Activated CD8-positive, alpha-beta T cell treated with anti-CD3 and anti-CD28 coated beads, Interleukin-2, amount 10 ng/mL, durations not matched to agents 7 days and 5 days (primary cell): ENCODE measurements at places on chromosomes 4 and X. TPM values are rescaled to one million over a fixed set of nuclear protein-coding genes. Genes with fewer than 3 reads are reported as not detected.

DNA sequence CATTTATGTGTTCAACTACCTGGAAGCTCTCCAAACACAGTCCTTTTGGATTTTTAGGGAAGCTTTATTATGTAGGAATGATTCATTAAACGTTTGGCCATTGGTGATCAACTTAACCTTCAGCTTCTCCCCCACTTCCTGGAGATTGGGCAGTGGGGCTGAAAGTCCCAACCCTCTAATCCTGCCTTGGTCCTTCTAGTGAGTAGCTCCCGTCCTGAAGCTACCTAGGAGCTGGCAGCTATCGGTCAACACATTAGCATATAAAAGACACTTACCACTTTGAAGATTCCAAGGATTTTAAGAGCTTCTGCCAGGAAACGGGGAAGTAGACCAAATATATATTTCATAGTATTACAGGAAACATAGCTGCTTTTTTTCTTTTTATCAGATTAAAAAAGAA is 69.7 kb downstream of the MCUB start:
- no peak for DNase-seq

GRCh38 chrX:132614297-132614696 is 125.5 kb upstream of the MBNL3 start:
- no peak for DNase-seq

- no peak for DNase-seq
These were observed 633.3 kb downstream of the ANKRD50 start for GRCh38 chr4:124079174-124079780.

DNA sequence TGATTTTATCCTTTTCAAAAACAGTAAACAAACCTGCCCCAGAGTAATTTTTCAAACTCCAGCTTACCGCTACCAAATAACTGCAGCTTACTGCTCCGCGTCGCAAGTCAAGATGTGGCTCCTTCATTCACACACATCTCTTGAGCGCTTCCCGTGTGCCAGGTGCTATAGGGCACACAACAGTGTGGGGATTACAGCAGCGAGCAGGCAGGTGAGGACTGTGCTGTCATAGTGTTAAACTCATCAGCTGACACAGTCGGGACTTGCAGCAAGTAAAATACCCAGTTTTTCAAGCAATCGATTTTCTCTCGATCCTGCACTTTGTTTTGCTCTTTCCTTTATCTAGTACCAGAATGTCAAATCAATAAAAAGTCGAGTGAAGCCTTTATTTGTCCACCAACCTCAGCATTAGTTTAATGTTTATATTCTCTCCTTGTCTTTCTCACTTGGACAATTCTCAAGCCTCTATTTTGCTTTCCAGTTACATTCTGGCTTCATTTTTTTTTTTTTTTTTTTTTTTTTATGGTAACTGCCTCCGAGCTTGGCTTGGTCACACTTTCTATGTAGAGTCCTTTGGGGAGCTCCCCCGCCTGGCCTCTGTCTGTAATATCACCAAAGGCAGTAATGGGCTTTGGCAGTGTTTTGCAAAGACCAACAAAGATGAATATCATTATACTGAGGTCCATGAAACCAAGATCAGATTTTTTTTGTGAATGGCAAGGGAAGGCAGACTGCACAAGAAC is 8.3 kb upstream of the ASB5 start:
- no peak for DNase-seq

DNA sequence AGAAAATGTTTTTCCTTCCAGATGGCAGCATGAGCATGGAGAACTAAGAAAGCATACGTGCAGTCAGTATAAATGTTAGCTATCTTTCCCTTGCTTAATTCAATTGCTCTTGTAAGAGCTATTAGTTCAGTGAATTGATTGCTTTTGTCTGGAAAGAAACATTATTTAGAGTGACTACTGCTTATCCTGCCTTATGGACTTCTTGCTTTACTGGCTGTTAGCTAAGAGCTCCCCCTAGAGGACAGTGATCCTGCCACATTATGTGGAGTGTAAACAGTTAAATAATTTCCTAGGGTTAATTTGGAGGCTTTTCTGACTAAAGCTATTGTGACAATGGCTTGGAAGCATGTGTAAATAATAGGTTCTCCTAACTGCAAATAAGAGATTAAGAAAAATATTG is 1402.4 kb downstream of the FAM133A start:
- no peak for DNase-seq

DNA sequence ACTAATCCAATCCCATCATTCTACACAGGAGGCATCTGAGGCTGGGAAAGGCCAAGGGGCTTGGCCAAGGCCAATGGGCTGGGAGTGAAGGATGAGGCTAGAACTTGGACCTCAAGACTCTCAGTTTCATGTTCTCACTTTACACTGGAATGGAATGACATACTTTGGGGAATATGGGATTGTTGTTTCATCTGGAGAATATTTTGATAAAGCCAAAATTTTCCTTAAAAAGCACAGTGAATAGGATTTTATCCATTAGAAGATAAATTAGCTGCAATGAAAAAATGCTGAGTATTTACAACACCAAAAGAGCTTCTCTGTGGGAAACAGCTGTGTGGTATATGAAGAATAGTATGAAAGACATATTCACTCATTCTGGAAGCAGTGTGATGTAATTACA is 29.3 kb downstream of the SMIM20 start:
- DNase-seq = no peak

- no peak for DNase-seq
These were observed 563.1 kb upstream of the FRG1 start for GRCh38 chr4:189377569-189377968.

DNA sequence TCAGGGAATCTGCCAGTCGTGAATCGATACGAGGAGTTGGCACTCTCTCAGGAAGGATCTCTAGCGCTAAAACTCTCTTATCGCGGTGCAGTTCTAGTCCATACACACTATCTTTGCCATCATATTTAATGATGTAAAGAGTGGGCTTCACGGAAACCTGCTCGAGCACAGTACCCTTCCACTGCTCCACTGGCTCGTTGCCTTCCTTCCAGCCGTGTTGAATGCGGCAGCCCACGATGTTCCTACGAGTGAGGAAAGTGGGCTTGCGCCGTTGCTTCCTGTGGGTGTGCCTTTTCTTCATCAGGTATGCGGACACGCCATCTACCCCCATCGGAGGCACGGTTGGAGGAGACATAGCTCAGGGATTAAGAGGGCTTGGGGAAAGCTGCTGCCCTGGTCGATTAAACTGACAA is 661 bp downstream of the SPIN4 start:
- peak; percentile 45 for DNase-seq

- DNase-seq = no peak
These were observed 116.6 kb downstream of the ATXN3L start for GRCh38 chrX:13203271-13203670.

GRCh38 chrX:16839219-16839851 is 30.8 kb downstream of the RBBP7 start:
- DNase-seq = no peak

GRCh38 chrX:132015875-132016274 is 7.2 kb upstream of the STK26 start:
- DNase-seq = no peak

DNA sequence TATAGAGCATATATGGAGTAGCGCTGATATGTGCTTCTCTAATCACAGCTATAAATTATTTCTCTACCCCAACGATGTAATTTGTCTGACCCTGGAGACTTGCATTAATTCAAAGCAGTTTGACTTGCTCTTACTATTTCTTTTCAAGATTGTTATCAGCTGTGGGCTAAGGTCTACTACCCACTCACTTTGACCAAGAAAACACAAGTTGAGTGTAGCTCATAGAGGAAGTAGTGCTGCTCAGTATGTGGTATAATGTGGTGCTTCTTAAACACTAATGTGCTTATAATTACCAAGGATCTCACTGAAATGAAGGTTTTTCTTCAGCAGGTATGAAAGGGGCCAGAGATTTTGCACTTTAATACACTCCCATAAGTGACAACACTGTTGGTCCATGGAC is 70.1 kb downstream of the INPP4B start:
- DNase-seq = no peak

DNA sequence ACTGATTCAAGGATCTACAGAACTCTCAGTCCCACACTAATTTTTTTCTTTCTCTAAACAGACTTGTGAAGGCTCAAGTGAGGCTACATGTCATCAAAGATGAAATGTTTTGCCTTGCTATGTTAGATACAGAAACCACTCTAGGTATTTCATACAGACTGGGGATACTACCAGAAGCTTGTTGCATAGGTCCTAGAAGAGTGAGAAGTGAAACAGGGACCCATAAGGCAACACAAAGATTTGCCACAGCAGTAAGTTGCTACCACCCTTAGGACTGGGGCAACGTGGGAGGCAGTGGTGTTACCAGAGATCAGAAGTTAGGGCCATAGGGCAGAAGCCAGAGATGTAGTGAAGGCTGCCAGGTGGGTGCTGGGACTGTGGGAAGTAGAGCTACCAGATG is 50.7 kb upstream of the MID1IP1 start:
- no peak for DNase-seq

DNA sequence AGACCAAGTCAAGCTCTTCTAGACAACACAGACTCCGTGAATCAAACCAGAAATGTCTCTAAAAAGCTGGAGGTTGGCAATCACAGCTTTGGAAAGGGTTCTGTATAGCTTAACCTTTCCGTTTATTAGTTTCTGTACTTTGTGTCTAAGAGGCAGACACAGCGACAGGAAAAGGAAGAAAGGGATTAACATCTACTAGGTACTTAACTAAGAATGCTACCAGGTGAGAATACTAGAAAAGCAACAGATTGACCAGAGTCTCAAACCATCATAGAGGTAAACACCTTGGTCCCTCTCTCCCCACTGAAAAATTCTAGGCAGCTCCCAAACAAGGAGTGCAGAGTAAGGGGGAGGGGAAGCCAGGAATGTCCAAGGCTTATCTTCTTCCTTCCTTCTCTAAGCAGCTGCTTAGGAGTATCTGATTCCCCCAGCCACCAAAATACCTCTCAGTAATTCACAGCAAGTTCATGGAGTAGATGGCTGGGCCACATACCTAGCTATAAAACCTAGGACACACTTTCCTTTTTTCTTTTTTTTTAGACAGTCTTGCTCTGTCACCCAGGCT is 80.8 kb downstream of the APBB2 start:
- DNase-seq = no peak

GRCh38 chr4:25939330-25939729 is 25.3 kb downstream of the SMIM20 start:
- DNase-seq = no peak

GRCh38 chrX:46737462-46737861 is 21.5 kb downstream of the SLC9A7 start:
- DNase-seq = no peak

DNA sequence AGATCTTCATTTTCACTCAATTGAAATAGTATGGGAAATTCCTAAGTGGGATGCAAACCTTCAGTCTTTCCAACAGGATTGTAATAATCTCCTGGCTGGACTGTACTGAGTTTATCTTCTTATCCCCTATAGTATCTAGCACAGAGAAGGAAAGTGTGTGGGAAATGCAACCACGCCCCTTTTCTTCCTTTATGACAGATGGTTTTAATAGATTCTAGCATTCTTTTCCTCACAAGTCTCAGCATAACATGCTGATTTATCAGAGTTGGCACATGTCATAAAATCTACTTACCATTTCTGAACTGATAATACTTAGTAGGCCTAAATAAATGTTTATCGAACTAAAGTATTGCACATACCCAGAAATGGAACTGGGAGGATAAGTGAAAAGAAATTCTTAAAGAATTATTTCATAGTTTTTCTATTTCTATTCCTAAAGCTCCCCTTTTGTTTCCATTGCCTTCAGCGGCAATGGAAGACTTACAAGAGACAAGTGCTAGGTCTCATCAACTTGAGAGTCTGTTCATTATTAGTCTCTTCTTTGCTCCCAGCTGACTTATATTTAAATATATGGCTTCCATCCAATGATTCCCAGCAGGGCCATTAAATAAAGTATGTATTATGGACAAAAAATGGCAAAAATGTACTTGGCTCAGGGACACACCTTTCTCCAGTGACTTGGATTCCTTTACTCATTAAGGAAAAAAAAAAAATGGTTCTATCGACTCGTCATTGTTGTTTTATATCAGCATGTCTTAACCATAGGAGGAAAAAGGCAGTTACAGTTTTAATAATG is 484.5 kb downstream of the IL1RAPL1 start:
- DNase-seq = no peak

GRCh38 chr4:57231781-57232180 is 121.6 kb upstream of the IGFBP7 start:
- DNase-seq = no peak

- DNase-seq = no peak
These were observed 57.3 kb downstream of the SH3BGRL start for GRCh38 chrX:81259020-81259713.

Gene SPIN2A
- total RNA-seq = 0.63 TPM

Gene FSTL5
- not detected for total RNA-seq

Gene KLHL4
- total RNA-seq = not detected

Gene MAGEA2
- total RNA-seq = not detected
